CD4-positive, alpha-beta T cell treated with Interferon alpha-2 for 1 hour (primary cell): ENCODE measurements at places on chromosomes 16 and 17.

- DNase-seq = no peak
Measured at GRCh38 chr16:16175296-16175695, 48.0 kb downstream of the ABCC6 start.

DNA sequence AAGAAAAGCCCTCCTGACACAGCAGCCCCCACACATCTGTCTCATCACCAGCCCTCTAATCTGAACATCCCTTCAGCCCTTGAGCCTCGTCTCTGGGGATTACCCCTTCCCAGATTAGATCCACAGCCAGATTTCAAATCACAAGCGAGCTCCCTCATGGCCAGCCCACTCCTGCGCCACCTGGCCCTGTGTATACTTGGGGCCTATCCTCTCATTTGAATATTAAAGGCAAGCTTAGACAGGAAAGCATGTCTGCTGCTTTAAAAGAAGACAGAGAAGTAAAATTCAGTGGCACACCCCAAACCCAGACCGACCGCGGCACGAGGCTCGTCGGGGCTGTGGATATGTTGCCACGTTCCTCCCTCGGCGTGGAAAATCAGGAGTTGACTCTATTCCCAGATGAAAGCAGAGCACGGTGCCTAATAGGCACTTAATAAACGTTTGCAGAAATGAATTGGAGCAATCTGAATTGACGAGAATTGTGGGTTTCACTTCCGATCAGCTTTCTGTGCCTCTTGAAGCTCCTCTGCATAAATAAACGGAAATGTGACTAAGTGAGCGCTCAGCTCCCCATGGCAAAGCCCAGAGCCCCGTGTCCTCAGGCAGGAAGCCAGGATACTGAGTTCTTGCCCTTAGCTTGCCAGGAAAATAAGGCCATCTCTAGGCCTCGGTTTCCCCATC lies 108.0 kb downstream of the CCDC182 start:
- DNase-seq = no peak

GRCh38 chr17:29826114-29826692 lies 103.8 kb downstream of the SSH2 start:
- no peak for DNase-seq

DNA sequence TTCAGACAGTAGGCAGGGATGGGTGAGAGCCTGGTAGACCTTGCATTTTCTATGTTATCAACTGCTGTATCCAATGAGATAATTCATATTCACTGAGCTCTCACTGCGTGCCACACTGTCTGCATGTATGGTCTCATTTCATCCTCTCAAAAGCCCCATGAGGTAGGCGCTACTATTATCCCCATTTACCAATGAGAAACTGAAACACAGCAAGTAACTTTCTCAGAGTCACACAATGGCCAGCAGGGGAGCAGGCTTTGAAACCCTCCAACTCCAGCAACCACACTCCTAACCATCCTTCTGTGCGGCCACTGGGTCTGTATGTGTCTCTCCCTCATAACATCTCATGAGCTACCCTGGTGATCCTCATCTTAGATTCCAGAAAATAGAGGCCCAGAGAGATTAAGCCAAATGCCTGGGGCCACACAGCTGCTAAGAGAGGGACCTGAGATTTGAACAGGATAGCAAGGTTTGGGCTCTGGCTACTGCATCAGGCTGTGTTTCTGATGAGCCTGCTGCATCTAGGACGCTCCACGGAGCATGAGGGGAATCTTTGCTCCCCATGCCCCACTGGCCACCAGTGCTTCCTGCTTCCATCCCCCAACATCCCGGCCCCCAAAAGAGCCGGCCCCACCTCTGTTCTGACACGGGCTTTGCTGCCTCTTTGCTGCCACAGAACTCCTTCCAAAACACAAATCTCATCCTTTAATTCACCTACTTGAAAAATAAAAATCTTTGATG lies 3.2 kb downstream of the CCR7 start:
- peak; percentile 76 for DNase-seq

- no peak for DNase-seq
Measured at GRCh38 chr16:63496282-63496681, 1460.0 kb upstream of the CDH8 start.

GRCh38 chr16:24729243-24729950 lies at the start of gene TNRC6A:
Gene TNRC6A, plus strand, starts transcription at chr16:24729651. Its CDS starts 191 bp downstream, at chr16:24729842.
- DNase-seq = peak; percentile 84

DNA sequence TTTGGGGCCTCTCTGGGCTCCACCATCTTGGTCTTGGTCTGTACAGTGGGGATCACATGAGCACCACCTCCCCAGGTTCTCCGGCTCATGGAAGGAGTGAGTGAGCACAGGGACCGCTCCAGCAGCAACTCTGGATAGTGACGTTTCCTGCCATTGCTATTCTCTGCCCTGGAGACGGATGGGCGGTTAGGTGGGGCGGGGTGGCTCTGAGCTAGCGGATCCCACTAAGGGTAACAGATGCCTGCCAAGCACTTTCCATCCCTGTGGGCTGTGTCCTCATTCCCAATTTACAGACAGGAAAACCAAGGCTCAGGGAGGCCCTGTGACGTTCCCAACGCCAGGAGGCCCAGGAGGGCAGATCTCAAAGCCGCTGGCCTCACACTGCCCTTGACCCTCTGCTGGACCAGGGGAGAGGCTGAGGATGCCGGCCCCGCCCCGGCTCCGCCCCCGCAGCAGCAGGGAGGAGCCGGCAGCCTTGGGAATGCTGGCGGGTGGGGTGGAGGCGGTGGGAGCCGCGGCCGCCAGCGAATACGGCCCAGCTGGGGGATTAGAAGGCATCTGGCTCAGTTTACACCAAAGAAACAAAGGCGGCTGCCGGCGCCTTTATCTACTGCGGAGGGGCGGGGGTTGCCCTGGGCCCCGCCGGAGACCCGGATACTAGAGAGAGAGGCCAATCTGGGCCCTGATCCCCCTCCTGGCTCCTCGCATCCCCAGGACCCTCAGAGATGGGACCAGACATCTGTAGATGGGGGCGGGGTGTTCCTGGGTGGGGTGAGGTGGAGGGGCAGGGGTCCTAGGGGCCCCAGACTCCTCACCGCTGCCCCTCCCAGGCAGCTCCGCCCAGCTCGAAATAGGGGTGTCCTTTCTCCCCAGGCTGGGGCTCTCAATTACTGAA lies 122.3 kb upstream of the CIBAR2 start:
- no peak for DNase-seq

GRCh38 chr16:84356176-84356575 lies 12.2 kb upstream of the ATP2C2 start:
- no peak for DNase-seq

DNA sequence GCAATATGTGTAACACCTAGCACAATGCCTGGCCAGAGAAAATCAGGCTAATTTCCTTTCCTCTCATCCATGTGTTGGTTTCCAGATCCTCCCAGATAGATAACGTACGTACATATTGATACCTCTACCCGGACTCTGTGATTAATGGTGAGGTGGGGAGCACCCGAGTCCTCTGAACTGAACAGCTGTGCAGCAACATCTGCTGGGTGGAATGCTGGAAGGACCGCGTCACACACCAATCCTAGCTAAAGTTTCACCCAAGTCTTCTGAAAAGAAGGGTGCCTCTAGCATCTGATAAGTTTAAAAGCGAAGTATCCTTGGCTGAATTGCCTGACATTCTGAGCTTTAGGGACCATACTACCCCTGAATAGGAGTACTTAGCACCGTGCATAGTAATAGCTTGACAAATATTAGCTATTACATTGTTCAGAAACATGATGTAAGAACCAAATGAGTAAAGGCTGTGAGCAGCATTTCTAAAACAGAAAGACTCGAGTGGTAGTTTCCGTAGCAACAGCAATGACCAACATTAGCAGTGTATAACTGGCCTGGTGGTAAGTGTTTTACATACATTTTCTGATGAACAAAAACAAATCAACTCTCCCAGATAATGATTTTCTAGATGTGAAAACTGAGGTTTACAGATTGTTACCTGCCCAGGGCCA lies 91.4 kb downstream of the SYCE1L start:
- no peak for DNase-seq

- DNase-seq = no peak
Measured at GRCh38 chr17:4204710-4205173, 59.0 kb downstream of the ANKFY1 start.

DNA sequence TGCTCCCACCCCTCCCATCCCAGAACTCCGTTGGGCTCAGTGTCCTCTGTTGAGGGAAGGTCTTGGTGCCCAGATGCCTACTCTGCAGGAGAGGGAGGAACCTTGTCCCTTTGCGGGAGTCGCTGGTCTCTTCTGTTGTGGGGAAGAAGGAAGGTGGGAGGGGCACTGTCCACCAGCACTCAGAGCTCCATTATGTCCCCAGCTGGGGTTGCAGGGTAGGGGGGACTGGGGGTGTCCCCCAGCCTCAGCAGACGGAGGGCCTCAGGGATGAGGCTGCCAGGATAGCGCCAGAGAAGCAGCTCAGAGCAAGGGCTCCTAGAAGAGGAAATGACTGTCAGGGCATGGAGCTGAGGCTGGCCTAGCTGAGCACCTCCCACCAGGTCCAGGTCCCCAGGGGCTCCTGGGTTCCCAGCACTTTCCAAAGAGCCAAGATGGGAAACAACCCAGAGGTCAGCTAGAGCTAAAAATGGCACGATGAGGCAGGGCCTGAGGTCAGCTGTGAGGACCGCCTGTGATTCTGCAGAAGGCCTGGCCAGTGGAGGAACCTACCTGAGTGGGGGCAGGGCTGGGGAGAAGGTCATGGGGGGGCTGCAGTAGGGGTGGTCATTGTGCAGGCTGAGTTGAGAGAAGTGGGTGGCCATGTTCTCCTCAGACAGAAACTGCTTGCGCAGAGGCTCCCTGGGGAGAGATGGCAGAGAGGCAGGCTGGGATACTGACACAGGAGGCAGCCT lies 893 bp downstream of the HCFC1R1 start:
- no peak for DNase-seq

- DNase-seq = no peak
Measured at GRCh38 chr16:1497014-1497598, 3.9 kb downstream of the TELO2 start.

GRCh38 chr16:77585379-77586251 lies 136.7 kb upstream of the NUDT7 start:
- no peak for DNase-seq

DNA sequence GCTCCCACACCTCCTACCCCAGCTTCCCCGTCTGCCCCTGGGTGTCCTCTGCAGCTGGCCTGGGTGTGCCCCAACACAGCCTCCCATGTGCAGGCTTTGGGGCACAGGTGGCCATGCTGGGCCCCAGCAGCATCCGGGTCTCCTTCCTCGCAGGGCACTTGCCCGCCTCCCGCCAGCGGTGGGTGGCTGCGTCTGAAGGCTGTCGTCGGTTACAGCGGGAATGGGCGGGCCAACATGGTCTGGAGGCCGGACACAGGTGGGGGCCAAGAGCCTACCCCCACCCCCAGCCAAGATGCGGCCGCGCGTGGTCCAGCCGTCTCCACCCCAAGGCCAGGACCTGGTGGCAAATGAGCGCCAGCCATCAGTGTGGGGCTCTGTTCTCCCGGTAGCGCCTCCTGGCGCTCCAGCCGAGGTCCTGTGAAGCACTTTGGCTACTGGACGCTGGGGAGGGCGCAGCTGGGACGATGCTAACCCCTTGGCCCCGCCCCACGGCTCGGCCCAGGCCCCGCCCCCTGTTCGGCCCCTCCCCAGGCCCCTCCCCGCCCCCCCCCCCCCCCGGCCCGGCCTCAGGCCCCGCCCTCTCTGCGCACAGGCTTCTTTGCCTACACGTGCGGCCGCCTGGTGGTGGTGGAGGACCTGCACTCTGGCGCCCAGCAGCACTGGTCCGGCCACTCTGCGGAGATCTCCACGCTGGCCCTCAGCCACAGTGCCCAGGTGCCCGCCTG lies 7.3 kb upstream of the RHOT2 start:
- peak; percentile 78 for DNase-seq

- DNase-seq = no peak
Measured at GRCh38 chr16:78325468-78326352, 226.3 kb downstream of the WWOX start.

- DNase-seq = no peak
Measured at GRCh38 chr17:61383689-61384201, 15.9 kb upstream of the TBX2 start.

- DNase-seq = no peak
Measured at GRCh38 chr17:77735566-77736198, 222.8 kb upstream of the TNRC6C start.

DNA sequence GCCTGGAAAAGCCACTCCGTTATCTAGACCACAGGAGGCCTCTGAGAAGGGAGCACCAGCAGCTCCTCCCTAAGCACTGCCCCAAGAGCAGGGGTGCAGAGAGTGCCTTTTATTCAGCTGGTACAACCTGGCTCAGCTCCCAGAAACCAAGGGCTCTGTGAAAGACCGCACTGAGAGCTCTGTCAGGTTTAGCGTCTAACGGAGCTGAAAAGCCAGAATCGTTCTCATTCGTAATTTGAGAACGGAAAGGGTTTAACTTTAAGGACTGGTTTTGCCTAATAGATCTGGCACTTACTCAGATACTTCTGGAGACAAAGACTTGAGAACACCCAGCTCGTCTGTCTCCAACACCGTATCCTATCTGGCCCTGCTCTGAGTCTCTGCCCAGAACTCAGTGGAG lies 13.5 kb downstream of the MPG start:
- DNase-seq = no peak

GRCh38 chr17:51056813-51057510 lies 63.7 kb downstream of the SPAG9 start:
- peak; percentile 14 for DNase-seq

DNA sequence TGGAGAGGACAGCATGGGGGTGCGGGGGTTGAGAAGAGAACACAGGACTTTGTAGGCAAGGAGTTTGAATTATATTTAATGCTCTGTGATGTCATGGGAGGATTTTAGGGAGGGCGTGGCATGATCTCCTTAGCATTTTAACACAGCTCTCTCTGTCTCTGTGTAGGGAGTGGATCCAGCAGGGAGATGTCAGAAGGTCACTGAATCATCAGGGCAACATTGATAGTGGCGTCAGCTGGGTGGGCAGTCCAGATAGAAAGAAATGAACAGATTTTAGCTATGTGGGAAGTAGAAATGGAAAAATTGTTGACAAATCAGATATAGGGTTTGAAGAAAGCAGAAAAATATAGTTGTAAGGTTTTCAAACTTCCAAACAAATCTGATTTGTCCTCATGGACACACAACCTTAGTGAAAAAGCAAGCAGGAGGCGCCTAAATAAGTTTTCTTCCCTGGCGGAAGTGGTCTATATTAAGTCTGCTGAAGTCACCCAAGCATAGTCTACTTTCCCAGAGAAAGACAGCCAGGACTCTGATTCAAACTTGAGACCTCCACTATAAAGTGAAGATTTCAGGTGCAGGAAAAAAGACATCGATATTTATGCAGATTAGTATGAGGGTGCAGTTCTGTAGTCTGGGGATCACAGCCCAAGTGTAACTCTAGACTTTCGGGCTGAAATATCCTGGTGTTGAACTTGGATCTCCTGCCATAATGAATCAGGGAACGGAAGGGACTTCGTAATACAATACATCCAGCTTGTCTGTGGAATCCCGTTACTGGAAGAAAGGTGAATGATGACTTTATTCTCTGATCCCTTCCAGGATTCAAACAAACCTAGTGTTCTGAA lies 10.1 kb upstream of the PCTP start:
- no peak for DNase-seq

DNA sequence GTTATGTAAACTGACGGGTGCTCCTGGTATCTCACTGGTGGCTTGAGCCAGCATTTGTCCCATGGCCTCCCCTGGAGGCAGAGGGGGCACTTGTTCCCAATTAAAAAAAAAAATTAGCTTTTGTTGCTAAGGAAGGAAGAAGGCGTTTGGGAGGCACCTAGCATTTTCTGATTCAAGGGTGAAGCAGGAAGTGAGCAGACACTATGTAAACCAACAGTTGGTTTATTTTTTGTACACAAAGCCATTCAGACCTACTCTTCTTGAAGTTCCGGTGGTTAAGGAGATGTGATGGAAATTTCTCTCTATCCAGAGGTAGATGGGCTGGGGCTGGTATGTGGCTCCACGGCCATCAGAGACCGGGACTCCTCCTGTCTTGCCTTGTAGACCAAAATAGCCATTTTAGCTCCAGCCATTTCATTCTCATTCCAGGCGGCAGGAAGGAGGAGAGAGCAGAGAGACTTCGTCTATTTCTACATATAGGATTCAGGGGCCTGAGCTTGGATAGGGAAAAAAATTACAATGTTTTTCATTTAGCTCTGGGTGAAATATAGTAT lies 103.0 kb downstream of the SNX29 start:
- peak; percentile 31 for DNase-seq
